Fibroblast of lung (primary cell): ENCODE measurements at places on chromosomes 16 and 17. TPM values are rescaled to one million over a fixed set of nuclear protein-coding genes. Genes with fewer than 3 reads are reported as not detected.

Gene SSTR5
- not detected in 2 replicates for total RNA-seq

Gene TMEM132E
- total RNA-seq, result under 0.01 TPM in 1 of 2 replicates, not detected in the other

Gene RNU2-1
- not detected in 2 replicates for total RNA-seq

Gene KRTAP16-1
- total RNA-seq, result not detected in 2 replicates

Gene FADS6
- not detected in 2 replicates for total RNA-seq

Gene ABI3
- not detected in 2 replicates for total RNA-seq

Gene RSKR
- 3.8 and 4.1 TPM in 2 replicates for total RNA-seq

- H3K4me3 ChIP-seq, result no peak overlapping the region
- H3K4me1 ChIP-seq, result peaks cover 24% of the 10 kb centered on the region
- no peak for DNase-seq
- H3K27ac ChIP-seq, result peak overlapping the region; percentile 34
- H3K36me3 ChIP-seq, result no peaks in the 10 kb centered on the region
Observed at GRCh38 chr16:24999088-24999670, 16.0 kb downstream of the ARHGAP17 start.

DNA sequence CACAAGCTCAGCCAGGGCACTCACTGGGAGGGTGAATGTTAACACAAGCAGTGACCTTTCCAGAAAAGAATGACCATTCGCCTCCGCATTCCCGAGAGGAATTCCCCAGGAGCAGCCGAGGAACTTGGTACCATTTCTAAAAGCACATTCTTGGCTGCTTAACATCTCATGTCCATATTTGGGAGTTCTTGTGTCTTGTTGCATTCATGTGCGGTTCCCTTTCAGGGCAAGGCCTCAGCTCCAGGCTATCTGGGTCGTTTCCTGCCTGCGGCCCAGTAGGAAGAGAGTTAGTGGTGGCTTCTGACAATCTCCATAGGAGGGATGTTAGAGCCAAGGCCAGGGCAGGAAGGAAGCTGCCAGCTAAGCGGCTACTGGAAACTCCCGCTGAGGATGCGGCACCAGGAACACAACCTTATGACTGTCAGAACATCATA is 27.8 kb upstream of the MEAK7 start:
- no peak overlapping the region for H3K4me3 ChIP-seq
- H3K36me3 ChIP-seq, result no peaks in the 10 kb centered on the region
- H3K4me1 ChIP-seq, result peaks cover 19% of the 10 kb centered on the region
- peak; percentile 95 for DNase-seq
- peak overlapping the region; percentile 71 for H3K27ac ChIP-seq

DNA sequence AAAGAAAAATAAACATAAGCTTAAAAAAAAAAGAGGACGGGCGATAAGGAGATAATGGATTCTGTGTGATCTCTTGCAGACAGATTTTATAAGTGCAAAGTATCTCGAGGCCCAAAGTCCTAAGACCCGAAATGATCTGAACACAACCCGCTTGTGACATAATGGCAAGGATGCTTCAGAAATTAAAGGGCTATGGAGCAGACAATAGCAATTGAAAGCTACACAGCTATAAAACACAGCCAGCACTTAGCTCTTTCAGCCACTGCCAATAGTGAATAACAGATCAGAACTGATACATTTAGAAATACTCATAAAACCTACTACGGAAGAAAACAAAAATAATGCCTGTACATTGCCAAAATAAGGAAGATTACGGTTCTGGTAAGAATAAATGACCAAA is 117.5 kb downstream of the ZFHX3 start:
- H3K27ac ChIP-seq, result peak overlapping the region; percentile 62
- DNase-seq, result no peak
- no peaks in the 10 kb centered on the region for H3K27me3 ChIP-seq
- no peak overlapping the region for H3K4me3 ChIP-seq
- H3K4me1 ChIP-seq, result peaks cover 20% of the 10 kb centered on the region
- H3K36me3 ChIP-seq, result no peaks in the 10 kb centered on the region

- no peaks in the 10 kb centered on the region for H3K4me1 ChIP-seq
- H3K27ac ChIP-seq, result no peak overlapping the region
- H3K27me3 ChIP-seq, result no peaks in the 10 kb centered on the region
- no peak for DNase-seq
Observed at GRCh38 chr17:1919201-1919600, 89.4 kb downstream of the RPA1 start.

GRCh38 chr17:8995711-8996110 is 25.6 kb upstream of the NTN1 start:
- no peaks in the 10 kb centered on the region for H3K27me3 ChIP-seq
- H3K36me3 ChIP-seq, result no peaks in the 10 kb centered on the region
- no peak for DNase-seq
- no peak overlapping the region for H3K4me3 ChIP-seq
- H3K27ac ChIP-seq, result no peak overlapping the region
- H3K4me1 ChIP-seq, result no peaks in the 10 kb centered on the region

DNA sequence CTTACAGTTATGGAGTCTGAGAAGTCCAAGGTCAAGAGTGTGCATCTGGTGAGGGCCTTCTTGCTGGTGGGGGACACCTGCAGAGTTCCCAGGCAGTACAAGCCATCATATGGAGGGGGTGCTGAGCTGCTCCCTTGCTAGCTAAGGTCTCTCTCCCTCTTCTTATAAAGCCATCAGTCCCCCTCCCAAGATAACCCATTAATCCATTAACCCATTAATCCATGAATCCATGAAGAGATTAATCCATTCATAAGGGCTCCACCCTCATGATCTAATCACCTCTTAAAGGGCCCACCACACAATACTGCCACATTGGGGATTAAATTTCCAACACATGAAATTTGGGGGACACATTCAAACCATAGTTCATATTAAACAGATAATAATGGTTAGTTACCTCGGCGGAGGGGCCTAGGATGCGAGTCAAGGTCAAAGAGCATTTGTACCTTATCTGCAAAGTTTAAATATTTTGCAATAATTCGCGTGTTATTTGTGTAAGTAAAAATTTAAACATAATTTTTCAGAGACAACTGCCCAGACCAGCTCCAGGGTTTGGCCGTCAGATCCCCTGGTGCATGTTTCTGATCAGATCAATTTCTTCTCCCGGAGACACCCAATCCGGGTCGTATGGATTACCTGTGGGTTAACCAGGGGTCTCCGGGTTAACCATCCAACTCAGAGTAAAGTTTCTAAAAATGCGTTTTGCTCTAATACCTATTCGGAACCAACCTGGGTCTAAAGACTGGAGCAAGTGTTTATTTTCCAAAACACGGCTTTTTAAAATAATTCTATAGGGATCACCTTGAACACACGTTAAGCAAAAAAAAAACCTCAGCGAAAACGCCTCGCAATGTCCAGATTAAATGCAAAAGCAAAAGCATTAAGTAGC is 740 bp upstream of the POLR3E start:
- no peak for DNase-seq
- H3K36me3 ChIP-seq, result no peaks in the 10 kb centered on the region
- no peaks in the 10 kb centered on the region for H3K27me3 ChIP-seq

DNA sequence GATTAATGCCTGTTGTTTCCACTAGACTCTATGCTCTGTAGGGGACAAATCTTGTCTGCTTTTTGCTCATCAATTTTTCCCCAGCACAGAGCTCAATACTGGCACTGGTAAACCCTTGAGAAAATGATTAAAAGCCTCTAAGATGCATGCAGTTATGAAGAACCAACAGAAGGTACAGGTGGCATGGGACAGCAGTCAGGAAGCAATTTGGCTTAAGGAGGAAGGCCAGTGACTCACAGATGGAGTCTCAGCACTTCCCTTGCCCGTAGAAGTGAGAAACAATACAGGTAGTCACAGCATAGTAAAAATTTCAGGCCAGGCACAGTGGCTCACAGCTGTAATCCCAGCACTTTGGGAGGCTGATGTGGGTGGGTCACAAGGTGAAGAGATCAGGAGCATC is 504.7 kb upstream of the RBFOX1 start:
- no peak overlapping the region for H3K27ac ChIP-seq
- no peaks in the 10 kb centered on the region for H3K4me1 ChIP-seq
- no peak overlapping the region for H3K4me3 ChIP-seq
- no peak for DNase-seq
- no peaks in the 10 kb centered on the region for H3K27me3 ChIP-seq
- no peaks in the 10 kb centered on the region for H3K36me3 ChIP-seq

GRCh38 chr17:32276171-32276601 is 10.6 kb downstream of the RHBDL3 start:
- H3K27ac ChIP-seq, result no peak overlapping the region
- no peaks in the 10 kb centered on the region for H3K36me3 ChIP-seq
- H3K27me3 ChIP-seq, result peaks cover 2% of the 10 kb centered on the region

GRCh38 chr16:1125471-1125870 is 27.4 kb upstream of the CACNA1H start:
- no peak overlapping the region for H3K27ac ChIP-seq
- no peaks in the 10 kb centered on the region for H3K36me3 ChIP-seq
- H3K27me3 ChIP-seq, result no peaks in the 10 kb centered on the region

GRCh38 chr17:50775926-50776325 is 8.6 kb upstream of the ANKRD40CL start:
- no peaks in the 10 kb centered on the region for H3K36me3 ChIP-seq
- no peak overlapping the region for H3K4me3 ChIP-seq
- H3K27ac ChIP-seq, result no peak overlapping the region
- no peaks in the 10 kb centered on the region for H3K27me3 ChIP-seq
- DNase-seq, result no peak

GRCh38 chr17:3972281-3972731 is 8.1 kb upstream of the ATP2A3 start:
- H3K36me3 ChIP-seq, result no peaks in the 10 kb centered on the region
- no peaks in the 10 kb centered on the region for H3K4me1 ChIP-seq
- H3K27me3 ChIP-seq, result no peaks in the 10 kb centered on the region
- DNase-seq, result no peak
- H3K27ac ChIP-seq, result no peak overlapping the region

GRCh38 chr17:37134050-37134449 is 185.3 kb downstream of the AATF start:
- DNase-seq, result no peak
- H3K4me3 ChIP-seq, result no peak overlapping the region
- H3K36me3 ChIP-seq, result peaks cover 4% of the 10 kb centered on the region
- H3K27ac ChIP-seq, result no peak overlapping the region
- H3K4me1 ChIP-seq, result peaks cover 2% of the 10 kb centered on the region

- H3K27me3 ChIP-seq, result no peaks in the 10 kb centered on the region
- H3K36me3 ChIP-seq, result no peaks in the 10 kb centered on the region
- no peak overlapping the region for H3K27ac ChIP-seq
- peak; percentile 63 for DNase-seq
- H3K4me3 ChIP-seq, result no peak overlapping the region
Observed at GRCh38 chr16:87060034-87060986, 256.9 kb downstream of the C16orf95 start.

DNA sequence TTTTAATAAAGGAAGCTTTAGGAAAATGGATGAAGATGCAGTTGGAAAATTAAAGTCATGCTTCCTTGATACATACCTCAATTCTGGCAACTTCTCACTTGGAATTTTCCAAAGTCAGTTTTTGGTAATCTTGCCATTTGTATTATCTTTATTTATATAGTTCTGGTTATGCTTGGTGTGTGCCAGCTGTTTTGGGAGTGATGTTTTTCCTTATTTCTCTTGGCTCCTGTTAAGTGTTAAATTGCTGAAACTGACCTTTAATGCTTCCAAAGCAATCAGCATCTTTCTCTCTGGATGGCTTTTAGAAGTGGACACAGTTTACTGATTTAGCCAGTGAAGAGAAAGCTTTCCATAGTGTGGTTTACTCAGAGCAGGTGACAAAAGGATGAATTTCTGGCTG is 70.1 kb upstream of the HAS3 start:
- H3K4me1 ChIP-seq, result no peaks in the 10 kb centered on the region
- H3K36me3 ChIP-seq, result no peaks in the 10 kb centered on the region

GRCh38 chr17:13931800-13932460 is 137.4 kb upstream of the COX10 start:
- H3K4me1 ChIP-seq, result no peaks in the 10 kb centered on the region
- no peak overlapping the region for H3K27ac ChIP-seq
- DNase-seq, result peak; percentile 57
- H3K4me3 ChIP-seq, result no peak overlapping the region

DNA sequence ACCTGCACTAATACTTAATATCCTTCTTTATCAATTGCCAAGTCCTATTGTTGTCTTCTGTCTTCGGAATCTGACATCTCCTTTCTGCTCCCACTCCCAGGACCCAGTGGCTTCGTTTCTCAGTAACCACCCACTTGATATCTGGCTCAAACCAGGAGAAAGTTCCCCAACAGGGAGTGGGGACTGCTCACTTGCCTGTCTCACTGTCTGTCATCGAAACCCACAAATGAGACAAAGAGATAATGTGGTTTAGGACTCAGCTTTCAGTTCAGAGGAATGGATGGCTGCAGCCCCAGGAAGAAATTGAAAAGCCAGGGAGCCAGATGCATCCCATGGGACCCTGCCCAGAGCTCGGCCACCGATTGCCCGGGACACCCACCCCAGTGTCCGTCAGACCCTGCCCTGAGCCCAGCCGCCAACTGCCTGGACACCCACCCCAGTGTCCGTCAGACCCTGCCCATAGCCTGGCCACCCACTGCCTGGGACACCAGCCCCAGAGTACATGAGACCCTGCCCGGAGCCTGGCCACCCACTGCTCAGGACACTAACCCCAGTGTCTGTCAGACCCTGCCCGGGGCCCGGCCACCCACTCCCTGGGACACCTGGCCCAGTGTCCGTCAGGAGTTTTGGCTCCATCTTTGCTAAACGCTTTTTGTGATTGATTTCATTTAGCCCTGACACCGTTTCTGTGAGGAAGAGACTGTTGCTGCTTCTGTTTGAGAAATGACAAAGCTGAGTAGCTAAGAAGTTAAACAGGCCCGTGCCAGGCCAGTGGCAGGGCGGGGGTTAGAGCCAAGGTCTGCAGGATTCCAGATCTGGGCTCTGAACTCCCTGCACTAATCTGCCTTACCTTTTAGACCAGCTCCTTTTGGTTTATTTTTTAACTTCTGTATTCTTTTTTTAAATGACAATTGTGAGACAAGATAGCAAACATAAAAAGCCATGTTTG is 251.4 kb downstream of the PHKB start:
- no peaks in the 10 kb centered on the region for H3K36me3 ChIP-seq
- H3K4me1 ChIP-seq, result no peaks in the 10 kb centered on the region
- H3K27ac ChIP-seq, result no peak overlapping the region
- DNase-seq, result peak; percentile 47
- H3K4me3 ChIP-seq, result no peak overlapping the region

GRCh38 chr16:85662976-85663830 is 25.6 kb downstream of the GINS2 start:
- peaks cover 31% of the 10 kb centered on the region for H3K36me3 ChIP-seq
- no peaks in the 10 kb centered on the region for H3K4me1 ChIP-seq
- H3K27ac ChIP-seq, result no peak overlapping the region
